ENCODE measurements at places on chromosomes 5 and 9.

DNA sequence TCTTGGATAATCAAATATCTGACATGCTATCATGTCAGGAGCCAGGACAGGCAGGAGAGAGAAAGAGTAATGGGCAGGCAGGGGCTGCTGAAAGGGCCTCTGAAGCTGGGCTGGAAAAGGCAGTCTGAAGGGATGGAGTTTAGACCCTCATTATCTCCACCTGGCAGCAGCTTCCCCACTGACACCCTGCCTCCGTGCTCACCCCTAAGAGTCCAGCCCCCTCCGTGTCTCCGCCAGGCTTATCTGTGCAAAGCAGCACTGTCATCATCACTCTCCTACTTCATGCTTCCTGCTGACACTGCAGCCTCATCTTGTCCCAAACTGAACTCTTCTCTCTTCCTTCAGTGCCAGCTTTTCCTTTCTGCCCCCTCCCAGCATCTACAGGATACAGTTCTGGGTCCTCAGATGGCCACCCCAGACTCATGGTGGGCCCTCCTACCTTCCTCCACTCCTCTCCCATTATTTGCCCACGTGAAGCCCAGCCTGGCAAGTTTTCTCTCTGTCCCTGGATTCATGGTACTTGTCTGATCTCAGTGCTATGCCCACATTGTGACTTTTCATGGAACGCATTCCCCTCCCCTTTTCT lies 70.9 kb upstream of the KLF9 start:
- no peak for DNase-seq

GRCh38 chr5:145520335-145520734 lies 314.8 kb downstream of the PRELID2 start:
- DNase-seq, result no peak

DNA sequence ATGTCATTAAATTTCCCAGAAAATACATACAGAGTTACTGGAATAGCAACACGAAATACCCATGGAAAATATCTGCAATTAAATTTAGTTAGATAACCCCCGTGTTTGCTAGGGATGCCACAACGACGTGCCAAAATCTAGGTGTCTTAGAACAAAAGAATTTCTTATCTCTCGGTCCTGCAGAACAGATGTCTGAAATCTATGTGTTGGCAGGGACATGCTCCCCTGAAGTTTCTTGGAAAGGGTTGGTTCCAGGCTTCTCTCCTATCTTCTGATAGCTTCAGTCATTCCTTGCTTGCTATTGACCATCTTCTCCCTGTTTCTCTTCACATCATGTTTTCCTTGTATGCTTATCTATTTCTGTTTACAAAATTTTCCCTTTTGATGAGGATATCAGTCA lies 1067.0 kb downstream of the CDH18 start:
- DNase-seq, result no peak

GRCh38 chr5:112492291-112492690 lies 73.2 kb upstream of the EPB41L4A start:
- DNase-seq, result no peak

DNA sequence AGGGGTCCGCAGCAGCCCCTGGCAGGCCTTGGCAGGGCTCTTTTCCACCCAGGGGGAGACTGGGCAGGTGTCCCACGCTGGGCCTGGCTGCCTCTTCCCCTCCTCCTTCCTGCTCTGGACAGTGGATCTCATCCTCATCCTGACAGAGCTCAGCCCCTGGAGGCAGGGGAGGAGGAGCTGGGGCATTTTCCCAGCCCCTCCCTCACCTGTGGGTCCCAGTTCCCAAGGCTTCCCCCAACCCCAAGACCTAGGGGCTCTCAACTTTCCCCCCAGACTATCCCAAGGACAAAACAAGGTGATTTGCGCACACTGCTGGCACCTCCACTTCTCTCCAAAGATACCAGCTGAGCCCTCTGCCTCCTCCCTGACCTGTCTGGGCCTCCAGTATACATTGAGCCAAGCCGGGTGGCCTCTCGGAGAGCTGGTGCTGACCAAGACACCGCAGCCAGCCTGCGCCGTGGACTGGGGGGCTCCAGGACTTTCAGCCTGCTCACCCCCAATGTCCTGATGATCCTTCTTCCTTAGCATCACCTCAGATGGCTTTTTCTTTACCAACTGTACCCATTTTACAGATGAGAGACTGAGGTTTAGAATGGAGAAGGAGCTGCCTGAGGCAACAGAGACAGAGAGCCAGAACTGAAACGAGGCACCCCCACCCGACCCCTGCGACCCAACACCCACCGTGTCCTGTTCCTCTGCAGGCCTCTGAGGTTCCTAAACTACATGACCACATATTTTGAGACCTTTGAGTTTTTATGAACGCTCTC lies 126.6 kb downstream of the BARX1 start:
- no peak for DNase-seq

GRCh38 chr5:61598126-61598525 lies 266.1 kb downstream of the ZSWIM6 start:
- DNase-seq, result no peak

DNA sequence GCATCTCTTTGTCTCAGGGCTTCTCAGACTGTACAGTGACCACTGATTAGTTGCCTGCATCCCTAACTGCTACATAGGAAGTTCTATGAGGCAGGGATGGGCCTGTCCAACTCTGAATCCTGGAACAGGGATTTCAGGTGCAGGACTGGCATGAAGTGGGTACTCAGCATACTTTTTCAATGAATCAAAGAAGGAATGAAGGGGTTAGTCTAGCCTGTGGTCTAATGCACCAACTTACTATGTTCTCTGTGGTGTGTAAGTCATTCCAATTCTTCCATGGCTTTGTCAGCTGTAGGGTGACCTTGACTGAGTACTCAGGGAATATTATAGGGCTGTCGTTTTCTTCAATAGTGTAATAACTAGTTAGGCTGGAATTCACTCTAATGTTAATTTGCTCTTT lies 8.3 kb downstream of the COL15A1 start:
- DNase-seq, result no peak

GRCh38 chr5:111348661-111349329 lies 124.6 kb downstream of the CAMK4 start:
- DNase-seq, result no peak

DNA sequence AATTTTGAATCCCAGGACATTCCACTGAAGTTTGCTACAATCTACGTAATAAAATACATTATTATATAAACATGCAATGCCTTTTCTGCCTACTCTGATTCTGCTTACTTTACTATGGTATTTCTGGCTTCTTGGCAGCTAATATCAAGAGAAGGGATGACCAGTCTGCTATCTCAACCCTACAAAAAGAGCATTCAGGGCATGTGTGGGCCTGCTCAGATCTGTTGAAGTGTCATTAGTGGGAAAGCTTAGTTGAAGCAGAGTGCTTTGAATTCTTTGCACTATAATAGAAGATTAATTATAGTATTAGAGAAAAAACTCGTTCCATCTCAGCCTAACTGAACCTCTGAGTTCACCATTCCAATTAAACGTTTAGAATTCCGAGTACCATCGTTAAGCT lies 339.5 kb upstream of the ISL1 start:
- DNase-seq, result no peak

DNA sequence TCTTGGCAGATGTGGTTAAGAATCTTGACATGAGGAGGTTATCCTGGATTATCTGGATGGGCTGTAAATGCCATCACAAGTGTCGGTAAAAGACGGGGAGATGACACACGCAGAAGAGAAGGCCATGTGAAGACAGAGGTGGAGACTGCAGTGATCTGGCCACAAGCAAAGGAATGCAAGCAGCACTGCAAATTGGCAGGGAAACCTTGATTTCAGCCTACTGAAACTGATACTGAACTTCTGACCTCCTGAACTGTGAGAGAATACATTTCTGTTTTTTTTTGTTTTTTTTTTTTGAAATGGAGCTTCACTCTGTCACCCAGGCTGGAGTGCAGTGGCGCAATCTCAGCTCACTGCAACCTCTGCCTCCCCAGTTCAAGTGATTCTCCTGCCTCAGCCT lies 92.4 kb upstream of the NFIL3 start:
- DNase-seq, result no peak

- DNase-seq, result no peak
Observed at GRCh38 chr5:124289641-124290311, 456.7 kb downstream of the ZNF608 start.

DNA sequence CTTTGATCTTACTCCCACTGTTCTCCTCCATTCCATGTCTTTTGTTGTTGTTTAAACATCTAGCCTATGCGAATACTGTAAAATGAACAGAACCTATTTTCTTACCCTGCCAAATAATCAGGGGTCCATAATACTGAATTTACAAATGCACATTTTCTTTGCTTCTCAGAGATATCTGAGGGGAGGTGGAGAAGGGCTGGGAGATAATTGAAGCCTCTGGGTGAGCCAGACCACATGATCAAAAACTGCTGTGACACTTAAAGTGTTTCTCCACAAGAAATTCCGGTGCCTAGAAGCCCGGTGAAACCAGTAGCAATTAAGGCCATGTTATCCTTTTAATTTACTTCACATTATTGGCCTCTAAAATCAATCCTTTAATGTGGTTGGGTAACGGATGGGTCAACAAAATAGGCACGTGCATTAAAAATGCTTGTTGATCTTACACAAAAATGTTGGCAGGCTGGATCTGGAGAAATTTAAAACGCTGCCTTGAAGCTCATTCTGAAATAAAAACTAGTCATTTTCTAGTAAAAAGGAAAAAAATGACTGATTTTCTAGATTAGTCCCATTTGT lies 10.8 kb downstream of the SEMA6A start:
- no peak for DNase-seq

DNA sequence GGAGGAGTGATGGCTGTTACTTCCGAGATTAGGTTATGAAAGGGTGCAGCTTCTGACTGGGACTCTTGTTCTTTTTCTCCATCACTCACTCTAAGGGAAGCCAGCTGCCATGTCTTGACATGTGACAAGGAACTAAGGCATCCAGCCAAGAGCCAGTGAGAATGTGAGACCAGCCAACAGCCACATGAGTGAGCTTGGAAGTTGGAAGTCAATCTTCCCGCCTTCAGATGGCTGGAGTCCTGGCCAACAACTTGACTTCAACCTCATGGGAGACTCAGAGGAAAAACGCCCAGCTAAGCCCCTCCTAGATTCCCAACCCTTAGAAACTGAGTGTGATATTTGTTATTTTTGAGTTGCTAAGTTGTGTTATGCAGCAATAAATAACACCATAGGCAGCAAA lies 201.1 kb downstream of the SNX18 start:
- no peak for DNase-seq

GRCh38 chr5:38562444-38563210 lies 6.2 kb upstream of the LIFR start:
- no peak for DNase-seq

DNA sequence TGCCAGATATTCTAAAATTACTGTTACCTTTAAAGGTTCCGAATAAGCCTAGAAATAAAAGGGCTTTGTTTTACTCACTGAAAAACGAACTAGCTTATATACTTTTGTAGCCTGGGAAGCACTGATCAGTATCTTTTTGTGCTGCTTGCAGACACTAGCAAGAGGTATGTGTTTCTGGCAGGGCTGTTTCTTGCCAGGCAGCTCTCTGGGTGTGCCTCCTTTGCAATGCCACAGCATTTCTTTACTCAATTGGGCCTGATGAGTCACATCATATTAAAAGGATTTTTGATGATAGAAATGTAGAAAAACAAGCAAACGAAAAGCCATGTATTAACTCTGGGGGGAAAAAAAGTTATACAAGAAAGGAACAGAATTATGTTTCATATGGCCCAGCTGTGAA lies 35.6 kb downstream of the CD180 start:
- DNase-seq, result no peak

GRCh38 chr9:115650768-115651167 lies 502.8 kb upstream of the PAPPA start:
- peak; percentile 87 for DNase-seq

GRCh38 chr9:127277099-127277498 lies 12.5 kb downstream of the GARNL3 start:
- DNase-seq, result no peak

- DNase-seq, result no peak
Observed at GRCh38 chr9:95496687-95497086, 20.1 kb downstream of the PTCH1 start.

GRCh38 chr5:34970552-34970951 lies 41.2 kb downstream of the DNAJC21 start:
- DNase-seq, result no peak

DNA sequence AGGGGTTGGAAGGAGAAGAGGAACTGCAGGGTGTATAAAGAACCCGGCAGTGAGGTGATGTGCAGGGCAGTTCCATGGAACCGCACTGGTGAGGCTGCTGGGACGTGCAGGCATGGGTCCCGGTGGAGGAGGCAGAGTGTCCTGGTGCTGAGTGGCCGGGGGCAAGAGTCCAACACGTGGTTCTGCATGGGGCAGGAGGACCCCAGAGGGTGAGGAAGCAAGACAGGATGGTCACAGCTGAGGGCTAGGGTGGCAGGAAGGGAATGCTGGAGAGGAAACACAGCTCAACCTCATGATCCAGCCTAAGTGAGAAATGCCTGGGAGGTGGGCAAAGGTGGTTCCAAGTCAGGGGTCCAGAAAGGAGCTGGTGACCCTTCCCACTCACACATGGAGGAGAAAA lies 87.2 kb downstream of the S1PR3 start:
- no peak for DNase-seq

DNA sequence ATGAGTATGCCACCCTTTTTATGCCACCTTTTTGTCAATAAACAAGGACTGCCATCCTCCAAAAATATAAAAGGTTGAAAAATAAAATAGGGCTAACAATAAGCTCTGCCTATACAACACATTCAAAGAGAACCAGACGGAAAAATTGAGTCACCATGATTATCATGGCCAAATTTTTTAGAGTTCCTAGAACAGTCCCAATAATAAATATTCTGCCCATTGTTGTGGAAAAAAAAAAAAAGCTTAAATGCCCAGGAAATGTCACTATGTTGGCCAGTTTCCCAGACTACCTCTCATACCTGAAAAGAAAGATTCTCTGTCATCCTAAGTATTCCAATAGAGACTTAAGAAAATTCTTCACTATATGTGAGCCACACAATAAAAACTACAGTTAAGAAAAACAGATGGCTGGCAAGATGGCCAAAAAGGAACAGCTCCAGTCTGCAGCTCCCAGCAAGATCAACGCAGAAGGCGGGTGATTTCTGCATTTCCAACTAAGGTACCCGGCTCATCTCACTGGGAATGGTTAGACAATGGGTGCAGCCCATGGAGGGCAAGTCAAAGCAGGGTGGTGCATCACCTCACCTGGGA lies 149.0 kb downstream of the TMEM161B start:
- no peak for DNase-seq

GRCh38 chr9:132662152-132662945 lies 7.4 kb downstream of the DDX31 start:
- no peak for DNase-seq

- DNase-seq, result peak; percentile 45
Observed at GRCh38 chr5:179393078-179393477, 47.8 kb upstream of the ADAMTS2 start.
